ENCODE measurements at places on chromosomes 5 and 9. TPM values are rescaled to one million over a fixed set of nuclear protein-coding genes. Genes with fewer than 3 reads are reported as not detected.

The CTXN3 gene
- total RNA-seq: not detected

The SCGB3A2 gene
- total RNA-seq: not detected

The PGM5 gene
- not detected for total RNA-seq

The ZNF300 gene
- 2.2 TPM for total RNA-seq

The C6 gene
- not detected for total RNA-seq

The BOD1 gene
- 67.8 TPM for total RNA-seq

The LVRN gene
- not detected for total RNA-seq

The KCNV2 gene
- not detected for total RNA-seq

The PRUNE2 gene
- 0.08 TPM for total RNA-seq

The GBGT1 gene
- 2.0 TPM for total RNA-seq

The PDE6A gene
- total RNA-seq: 0.24 TPM

The PKD2L2 gene
- total RNA-seq: 0.12 TPM

The MARCOL gene
- total RNA-seq: not detected

The RANBP6 gene
- total RNA-seq: 10.6 TPM

The CRHBP gene
- total RNA-seq: 0.16 TPM

The RORB gene
- not detected for total RNA-seq

The FRMPD1 gene
- total RNA-seq: 0.05 TPM

Data from A549 treated with Hydrocortisone at 1 μM for 4 hours (cell line).